ENCODE measurements at places on chromosomes 3 and 15. TPM values are rescaled to one million over a fixed set of nuclear protein-coding genes. Genes with fewer than 3 reads are reported as not detected.

The SEMA7A gene
- total RNA-seq, result 17.9 TPM

The BMF gene
- 36.9 TPM for total RNA-seq

The ROBO2 gene
- total RNA-seq, result 11.7 TPM

The OPA1 gene
- 64.6 TPM for total RNA-seq

The LINS1 gene
- 10.4 TPM for total RNA-seq

The FETUB gene
- not detected for total RNA-seq

The ZCWPW2 gene
- total RNA-seq, result 0.34 TPM

The CFAP20DC gene
- 6.1 TPM for total RNA-seq

The MASP1 gene
- total RNA-seq, result 3.5 TPM

The TEX9 gene
- total RNA-seq, result 12.2 TPM

The TRAK1 gene
- 41.0 TPM for total RNA-seq

The STRC gene
- total RNA-seq, result 1.1 TPM

The COLQ gene
- 2.2 TPM for total RNA-seq
